H9 (cell line): ENCODE measurements at places on chromosomes 7 and 10. TPM values are rescaled to one million over a fixed set of nuclear protein-coding genes. Genes with fewer than 3 reads are reported as not detected.

The ADRA2A gene
- total RNA-seq, result 1.4 and 1.5 TPM in 2 replicates

The FAM13C gene
- total RNA-seq, result 0.31 and 0.39 TPM in 2 replicates

The RPEL1 gene
- total RNA-seq, result 0.13 TPM in 1 of 2 replicates, not detected in the other

GRCh38 chr7:77454802-77455201, 38.7 kb upstream of the GSAP start:
- DNase-seq, result no peak

- DNase-seq, result peak; percentile 53
Measured at GRCh38 chr10:49609006-49609282, 1.2 kb upstream of the SLC18A3 start.

DNA sequence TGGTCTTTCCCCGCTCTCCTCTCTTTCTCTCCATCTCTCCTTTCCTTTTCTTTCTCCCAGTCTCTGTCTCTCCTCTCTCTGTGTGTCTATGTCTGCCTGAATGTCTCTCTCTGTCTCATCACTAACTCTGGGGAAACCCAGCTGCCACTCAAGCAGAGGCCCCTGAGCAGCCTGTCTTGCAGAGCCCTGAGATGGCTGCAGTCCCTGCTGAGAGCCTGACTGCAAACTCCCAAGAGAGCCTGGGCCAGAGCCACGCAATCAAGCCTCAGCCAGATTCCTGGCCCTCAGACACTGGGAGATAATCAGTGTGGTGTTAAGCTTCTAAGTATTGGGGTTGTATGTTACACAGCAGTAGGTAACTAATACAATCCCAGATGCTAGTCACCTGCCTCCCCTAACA, 91.5 kb downstream of the PAXIP1 start:
- no peak for DNase-seq

DNA sequence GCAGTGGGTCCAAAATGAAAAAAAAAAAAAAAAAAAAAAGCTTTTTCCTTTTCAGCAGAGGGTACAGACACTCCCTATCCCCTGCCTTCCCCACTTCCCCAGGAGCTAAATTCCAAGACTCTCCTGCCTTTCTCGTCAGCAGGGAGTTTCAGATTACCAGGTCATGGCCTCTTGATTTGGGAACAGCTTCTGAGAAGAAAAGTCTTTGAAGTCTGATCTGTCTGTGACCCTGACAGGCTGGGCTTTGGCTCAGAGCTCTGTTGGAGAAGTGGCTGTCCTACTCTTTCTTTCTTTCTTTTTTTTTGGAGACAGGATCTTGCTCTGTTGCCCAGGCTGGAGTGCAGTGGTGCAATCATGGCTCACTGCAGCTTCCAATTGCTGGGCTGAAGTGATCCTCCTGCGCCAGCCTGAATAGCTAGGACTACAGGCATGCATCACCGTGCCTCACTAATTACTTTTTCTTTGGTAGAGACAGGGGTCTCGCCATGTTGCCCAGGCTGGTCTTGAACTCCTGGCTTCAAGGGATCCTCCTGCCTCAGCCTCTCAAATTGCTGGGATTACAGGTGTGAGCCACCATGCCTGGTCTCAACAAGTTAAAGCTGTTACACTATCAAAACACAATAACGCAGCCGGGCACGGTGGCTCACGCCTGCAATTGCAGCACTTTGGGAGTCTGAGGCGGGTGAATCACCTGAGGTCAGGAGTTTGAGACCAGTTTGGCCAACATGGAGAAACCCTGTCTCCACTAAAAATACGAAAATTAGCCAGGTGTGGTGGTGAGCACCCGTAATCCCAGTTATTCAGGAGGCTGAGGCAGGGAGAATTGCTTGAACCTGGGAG, 59.9 kb downstream of the COL26A1 start:
- no peak for DNase-seq

DNA sequence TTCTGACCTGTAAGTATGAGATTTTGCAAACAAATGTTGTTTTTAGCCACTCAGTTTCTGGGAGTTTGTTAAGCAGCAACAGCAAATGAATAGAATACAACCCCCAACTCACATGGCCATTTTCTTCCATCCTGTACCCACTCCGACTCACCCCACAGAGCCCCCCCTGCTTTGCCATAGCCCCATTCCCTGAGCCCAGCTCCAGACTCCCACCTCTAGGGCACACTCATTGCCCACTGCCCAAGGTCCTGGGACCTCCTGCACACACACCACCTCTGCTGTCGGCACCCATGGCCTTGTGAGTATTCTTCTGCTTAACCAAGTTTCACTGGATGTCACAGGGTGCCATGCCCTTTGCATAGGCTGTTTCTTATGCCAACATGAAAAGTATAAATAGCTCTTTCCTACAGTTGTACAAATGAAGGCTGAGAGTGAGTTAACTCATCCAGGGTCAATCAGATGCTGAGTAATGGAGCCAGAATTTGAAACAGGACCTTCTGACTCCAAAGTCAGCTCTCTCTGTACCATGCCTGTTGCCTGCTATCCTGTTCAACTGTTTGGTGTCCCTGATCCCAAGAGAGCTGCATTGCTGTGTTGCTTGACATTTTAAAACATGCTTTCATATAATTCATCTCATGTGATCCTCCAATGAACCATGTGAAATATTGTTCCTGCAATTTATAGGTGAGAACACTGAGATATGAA, 367.8 kb upstream of the ZMIZ1 start:
- no peak for DNase-seq

GRCh38 chr7:80940539-80941207, 21.8 kb upstream of the SEMA3C start:
- DNase-seq, result no peak

DNA sequence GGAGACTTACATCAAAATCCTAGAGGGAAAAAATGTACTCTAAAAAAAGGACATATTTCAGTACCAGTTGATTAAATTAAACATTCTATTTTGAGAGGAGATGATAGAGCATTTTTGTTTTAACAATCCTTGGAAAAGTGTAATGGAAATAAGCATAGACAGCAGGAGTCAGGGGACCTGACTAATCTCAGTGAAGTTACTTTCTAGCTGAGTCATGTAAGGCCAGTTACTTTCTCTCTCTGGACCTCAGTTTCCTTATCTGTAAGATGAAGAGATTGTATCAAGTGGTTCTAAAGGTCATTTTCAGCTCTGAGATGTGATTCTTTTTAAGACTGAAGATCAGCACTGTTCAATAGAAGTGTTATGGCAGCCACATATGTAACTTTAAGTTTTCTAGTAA, 44.1 kb downstream of the VTI1A start:
- DNase-seq, result no peak

- peak; percentile 81 for DNase-seq
Measured at GRCh38 chr7:2719007-2719406, 31.0 kb downstream of the AMZ1 start.
